ENCODE measurements at places on chromosomes 6 and 20.

DNA sequence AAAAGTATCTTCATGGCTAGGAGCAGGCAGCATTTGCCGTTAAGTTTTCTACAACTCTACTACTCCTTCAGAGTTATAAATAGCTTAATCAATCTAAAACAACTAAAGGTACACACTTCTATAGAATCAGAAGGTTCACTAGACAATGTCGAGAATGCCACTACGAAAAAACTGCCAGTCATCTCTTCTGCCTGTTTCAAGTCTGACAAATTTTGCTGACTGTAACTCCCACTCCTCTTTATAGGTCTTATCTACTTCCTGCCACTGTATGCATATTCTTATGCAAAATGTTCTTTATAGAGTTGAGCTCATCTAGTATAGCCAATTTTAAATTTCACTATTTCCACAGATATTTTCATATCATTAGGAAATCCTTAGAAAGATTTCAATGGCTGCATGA, 160.1 kb downstream of the EYS start:
- no peak for DNase-seq

DNA sequence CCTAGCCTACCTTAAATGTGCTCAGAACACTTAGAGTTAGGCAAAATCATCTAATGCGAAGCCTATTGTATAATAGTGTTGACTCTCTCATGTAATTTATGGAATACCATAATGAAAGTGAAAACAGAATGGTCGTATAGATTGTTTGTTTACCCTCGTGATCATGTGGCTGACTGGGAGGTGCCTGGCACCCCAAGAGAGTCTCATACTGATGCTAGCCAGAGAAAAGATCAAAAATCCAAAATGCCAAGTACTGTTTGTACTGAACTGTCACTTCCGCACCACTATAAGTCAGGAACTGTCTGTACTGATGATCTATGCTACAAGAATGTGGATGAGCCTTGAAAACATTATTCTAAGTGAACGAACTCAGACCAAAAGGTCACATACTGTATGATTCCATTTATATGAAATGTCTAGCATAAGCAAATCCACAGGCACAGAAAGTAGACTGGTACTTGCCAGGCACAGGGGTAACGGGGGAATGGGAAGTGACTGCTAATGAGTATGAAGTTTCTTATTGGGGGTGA, 22.4 kb downstream of the ZMYND8 start:
- no peak for DNase-seq

DNA sequence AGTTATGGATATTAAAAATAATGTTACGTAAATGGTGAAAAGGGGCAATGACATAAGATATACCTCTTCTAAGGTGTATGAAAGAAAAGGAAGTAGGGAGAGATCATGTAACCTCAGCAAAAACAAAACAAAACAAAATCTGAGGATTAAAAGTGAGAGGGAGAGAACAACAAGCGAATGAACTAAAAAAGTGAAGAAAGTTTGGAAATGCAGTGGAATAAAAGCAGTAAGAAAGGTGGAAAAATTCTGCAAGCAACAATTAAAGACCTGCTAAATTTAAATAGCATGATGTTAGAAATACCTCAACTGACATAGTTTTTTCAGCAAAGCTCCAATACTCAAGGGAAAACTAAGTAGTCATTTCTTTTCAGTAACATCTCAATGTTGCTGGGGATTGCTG, 48.0 kb downstream of the PHIP start:
- DNase-seq, result no peak

DNA sequence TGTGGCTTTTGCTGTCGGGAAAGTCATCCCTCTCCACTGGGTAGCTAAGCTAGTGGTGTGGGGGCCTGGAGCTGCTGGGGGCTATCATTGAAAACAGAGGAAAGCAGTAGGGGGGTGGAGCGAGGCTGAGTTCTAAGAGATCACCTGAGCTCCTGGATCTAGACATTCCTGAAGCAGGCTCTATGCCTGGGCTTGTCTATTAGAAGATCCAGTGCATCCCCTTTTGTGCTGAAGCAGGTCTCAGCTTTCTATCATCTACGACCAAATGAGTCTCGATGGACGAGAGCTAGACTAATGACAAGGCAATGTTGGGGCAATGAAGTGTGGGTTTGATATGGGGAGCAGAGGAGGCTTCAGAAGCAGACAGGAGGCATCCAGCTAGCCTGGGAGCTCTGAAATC, 18.5 kb downstream of the ZBP1 start:
- DNase-seq, result no peak
